ENCODE measurements at places on chromosomes 6 and 20. TPM values are rescaled to one million over a fixed set of nuclear protein-coding genes. Genes with fewer than 3 reads are reported as not detected.

Gene NAA20
- 53.3 TPM for total RNA-seq

Gene SLC26A8
- total RNA-seq = not detected

Gene TSBP1
- total RNA-seq = under 0.01 TPM

Gene NOX3
- total RNA-seq = not detected
